Uterus (tissue), 4 donors: ENCODE measurements at places on chromosomes 6 and 20. TPM values are rescaled to one million over a fixed set of nuclear protein-coding genes. Genes with fewer than 3 reads are reported as not detected.

GRCh38 chr6:34672657-34673043 lies 23.9 kb downstream of the ILRUN start:
- no peak for DNase-seq

DNA sequence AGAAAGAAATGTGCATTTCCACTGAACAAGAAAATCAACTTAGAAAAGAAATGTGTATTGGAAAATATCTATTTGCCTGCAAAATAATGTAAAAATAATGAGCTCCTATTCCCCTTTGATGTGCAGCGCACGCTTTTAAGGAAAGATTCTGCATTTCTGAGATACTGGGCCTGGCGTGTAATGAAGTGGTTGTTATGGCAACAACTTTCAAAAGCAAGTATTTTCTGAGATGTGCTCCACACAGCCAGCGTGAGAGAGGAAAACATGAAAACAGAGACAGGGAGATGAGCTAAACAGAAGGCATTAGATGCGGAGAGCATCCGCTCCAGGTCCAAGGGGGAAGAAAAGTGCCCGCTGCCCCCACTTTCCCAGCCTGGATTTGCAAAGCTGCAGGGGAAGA lies 39.1 kb upstream of the GTSF1L start:
- DNase-seq, result no peak

- DNase-seq, result no peak
Measured at GRCh38 chr6:52820198-52820597, 16.6 kb upstream of the GSTA1 start.

- DNase-seq, result no peak
Measured at GRCh38 chr20:48725555-48725991, 102.2 kb downstream of the PREX1 start.

- no peak for DNase-seq
Measured at GRCh38 chr6:87541041-87541440, 48.7 kb downstream of the RARS2 start.

Gene EMILIN3
- total RNA-seq, result 4.1 TPM

Gene COX4I2
- not detected for total RNA-seq

Gene TDRD6
- total RNA-seq, result 1.5 TPM

Gene TREM2
- total RNA-seq, result not detected

Gene PLEKHG1
- total RNA-seq, result 50.3 TPM

Gene PRIM2
- 15.5 TPM for total RNA-seq

Gene DEFB121
- total RNA-seq, result not detected
